ENCODE measurements at places on chromosomes 11 and 22.

DNA sequence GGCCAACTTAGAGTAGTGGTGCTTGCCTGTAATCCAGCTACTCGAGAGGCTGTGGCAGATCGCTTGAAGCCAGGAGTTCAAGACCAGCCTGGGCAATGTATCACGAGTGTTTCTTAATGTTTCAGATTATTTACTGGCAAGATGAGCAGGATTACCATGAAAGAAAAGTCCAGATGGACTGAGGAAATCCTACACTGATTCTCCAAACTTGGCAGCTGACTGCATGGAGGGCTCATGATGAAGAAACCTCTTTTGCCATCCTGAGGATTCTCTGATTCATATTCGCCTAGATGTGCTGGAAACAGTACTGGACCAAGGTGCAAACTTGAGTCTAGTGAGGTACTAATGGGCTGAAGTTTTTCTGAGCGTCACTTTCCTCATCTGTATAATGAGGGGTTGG lies 2.8 kb upstream of the SIDT2 start:
- no peak for DNase-seq

GRCh38 chr11:3222003-3222855 lies 3.6 kb upstream of the MRGPRG start:
- DNase-seq = no peak

GRCh38 chr11:112467721-112468120 lies 207.1 kb upstream of the PLET1 start:
- no peak for DNase-seq

GRCh38 chr22:33971561-33971961 lies 51.3 kb upstream of the LARGE1 start:
- no peak for DNase-seq

All from activated CD4-positive, alpha-beta T cell treated with anti-CD3 and anti-CD28 coated beads, Interleukin-2, amount 50 U/mL, for 16 hours (primary cell).